ENCODE measurements at places on chromosomes 11 and 22.

- no peak for DNase-seq
Measured at GRCh38 chr11:15613251-15613650, 498.5 kb downstream of the INSC start.

DNA sequence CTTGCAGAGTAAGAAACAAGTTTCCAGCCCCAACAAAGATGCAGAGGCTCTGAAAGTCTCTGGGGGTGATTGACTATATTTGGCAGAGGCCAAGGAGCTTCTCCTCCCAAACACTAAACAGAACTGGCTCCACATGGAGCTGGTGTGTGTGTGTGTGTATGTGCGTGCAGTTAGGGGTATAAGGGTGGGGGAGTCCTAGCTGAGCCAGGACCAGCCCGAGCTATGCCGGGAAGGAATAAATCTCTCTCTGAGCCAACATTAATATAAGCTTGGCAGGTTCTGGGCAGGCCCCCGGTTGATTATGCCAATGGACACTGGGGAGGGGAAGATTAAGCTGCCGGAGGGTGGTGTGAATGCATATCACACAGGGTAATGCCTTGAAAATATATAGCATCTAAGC, 324.2 kb downstream of the MIAT start:
- DNase-seq: no peak

GRCh38 chr11:111429066-111429506, 50.0 kb upstream of the POU2AF1 start:
- DNase-seq: peak; percentile 26

DNA sequence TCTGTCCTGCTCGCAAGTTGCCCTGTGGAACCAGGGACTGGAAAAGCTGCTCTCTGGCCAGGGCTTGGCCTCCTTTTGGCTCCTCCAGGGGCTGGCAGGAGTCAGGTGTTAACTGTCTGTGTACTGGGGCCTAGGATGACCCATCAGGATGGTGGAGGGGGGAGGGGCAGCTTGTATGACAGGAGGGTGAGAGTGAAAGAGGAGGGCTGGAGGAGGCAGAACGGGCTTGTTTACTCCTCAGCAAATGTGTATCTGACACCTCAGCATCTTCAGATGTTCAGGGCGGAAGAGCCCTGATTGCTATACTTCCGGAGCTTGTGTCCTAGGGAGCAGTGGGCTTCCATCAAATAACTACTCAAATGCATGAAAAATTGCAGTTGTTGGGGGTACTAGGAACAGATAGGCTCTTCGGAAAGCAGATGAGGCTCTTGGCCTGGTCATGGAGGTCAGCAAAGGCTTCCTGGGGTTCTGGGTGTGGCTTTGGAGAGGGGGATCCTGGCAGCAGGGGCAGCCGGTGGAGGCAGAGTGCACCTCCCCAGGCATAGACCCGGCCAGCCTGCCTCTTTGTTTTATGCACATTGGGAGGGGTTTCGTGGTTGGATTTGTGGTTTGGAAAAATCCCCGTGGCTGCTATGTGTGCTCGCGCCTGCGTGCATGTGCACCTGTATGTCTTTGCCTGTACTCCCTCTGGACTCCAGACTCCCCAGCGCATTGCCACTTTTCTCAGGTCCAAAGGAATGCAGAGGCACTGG, 31.2 kb downstream of the CD82 start:
- no peak for DNase-seq

DNA sequence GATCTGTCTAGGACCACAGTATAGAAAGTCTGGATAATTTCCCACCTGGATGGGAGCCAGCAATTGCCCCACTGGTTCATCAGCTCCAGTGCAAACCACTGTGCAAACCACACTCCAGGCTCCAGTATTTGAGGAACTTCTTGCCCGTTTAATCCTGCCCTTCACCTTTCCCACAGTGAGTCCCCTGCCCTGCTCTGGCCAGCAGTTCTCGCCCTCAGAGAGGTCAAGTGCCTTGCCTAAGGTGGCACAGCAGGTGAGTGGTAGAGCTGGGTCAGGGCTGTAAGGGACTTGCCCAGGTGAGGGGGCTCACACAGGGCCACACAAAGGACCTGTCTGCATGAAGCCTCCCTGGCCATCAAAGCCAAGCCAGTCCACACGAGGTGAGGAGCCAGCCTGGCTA, 24.1 kb downstream of the MS4A10 start:
- no peak for DNase-seq

DNA sequence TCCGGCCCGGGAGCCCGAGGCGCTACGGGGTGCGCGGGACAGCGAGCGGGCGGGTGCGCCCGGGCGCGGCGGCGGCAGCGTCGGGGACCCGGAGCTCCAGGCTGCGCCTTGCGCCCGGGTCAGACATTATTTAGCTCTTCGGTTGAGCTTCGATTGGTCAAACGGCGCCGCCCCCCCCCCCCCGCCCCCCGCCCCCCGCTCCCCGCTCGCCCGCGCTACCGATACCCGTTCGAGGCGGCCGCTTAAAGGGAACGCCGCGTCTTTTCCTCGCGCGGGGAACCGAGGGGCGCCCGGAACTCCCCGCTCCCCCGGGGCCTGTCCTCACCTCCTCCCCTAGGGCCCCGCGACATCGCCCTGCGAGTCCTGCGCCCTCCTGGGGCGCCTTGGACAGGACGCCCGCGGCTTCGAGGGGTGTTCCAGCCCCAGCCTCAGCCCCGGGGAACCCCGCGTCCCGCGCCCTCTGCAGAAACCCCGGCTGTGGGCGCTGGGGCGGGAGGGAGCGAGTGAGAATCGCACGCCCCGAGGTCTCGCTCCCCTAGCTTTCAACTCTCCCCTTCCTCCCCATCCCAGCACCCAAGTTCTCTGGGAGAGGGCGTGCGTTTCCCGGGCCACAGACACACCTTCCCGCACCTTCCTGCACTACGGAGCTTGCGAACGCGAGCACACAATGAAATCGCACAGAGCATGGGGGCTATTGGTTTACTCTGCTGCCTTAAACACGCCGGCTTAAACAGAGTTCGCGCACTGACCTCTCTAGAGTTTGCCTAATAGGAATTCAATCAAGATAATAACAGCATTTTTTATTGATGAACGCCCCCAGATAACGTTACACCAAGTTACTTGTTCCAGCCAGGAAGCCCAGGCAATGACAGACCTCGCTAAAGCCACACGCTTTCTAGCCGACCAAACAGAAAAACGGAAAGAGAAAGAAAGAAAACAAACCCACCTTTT, at the start of gene BDNF:
BDNF (minus strand) TSS at position 105 of the 951 bp plus-strand sequence. CDS start 41,891 bp downstream, outside the sequence.
- peak; percentile 72 for DNase-seq

- DNase-seq: no peak
Measured at GRCh38 chr22:41308544-41308947, 7.2 kb downstream of the ZC3H7B start.

- peak; percentile 75 for DNase-seq
Measured at GRCh38 chr22:39622881-39623367, 52.4 kb downstream of the CACNA1I start.

DNA sequence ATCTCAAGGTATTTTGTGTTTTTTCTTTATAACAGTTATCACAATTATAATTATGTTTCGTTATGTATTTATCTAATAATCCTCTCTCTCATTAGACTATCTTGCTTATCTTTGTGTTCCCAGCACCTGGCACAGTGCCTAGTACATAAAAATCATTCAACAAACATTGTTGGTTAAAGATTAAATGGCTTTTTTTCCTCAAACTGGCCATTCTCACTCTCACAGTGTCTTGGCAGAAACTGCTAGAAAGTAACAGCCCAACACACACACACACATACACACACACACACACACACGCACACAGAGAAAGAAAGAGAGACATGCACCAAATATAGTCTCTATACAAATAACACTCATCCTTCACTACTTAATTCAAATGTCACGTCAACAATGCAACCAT, 36.8 kb downstream of the OR10A6 start:
- no peak for DNase-seq

GRCh38 chr11:123429336-123429735, 733 bp upstream of the GRAMD1B start:
- DNase-seq: no peak
